SW480 (cell line): ENCODE measurements at places on chromosomes 5 and 9.
A peak's percentile ranks its signal among the peaks of the same experiment; 100 is the strongest.

DNA sequence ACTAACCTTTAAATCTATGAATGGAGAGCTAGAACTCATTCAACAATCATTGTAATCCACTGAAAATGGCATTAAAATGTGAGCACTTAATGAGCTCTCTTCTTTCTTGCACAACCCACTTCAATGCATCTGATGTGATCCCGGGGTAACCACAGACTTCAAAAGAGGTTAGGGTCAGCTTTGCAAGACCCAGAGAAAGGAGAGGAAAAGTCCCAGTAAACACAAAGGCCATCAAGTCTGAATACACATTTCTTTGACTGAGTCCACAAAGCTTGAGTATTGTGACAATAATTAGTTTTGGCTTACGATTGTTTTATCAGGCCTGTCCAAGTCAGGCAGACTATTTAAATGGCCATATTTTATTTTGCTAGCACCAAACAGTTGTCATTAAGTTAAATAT is 148.8 kb upstream of the ZNF608 start:
- no peak for DNase-seq

GRCh38 chr9:81772144-81772543 is 82.8 kb upstream of the TLE1 start:
- DNase-seq: no peak

DNA sequence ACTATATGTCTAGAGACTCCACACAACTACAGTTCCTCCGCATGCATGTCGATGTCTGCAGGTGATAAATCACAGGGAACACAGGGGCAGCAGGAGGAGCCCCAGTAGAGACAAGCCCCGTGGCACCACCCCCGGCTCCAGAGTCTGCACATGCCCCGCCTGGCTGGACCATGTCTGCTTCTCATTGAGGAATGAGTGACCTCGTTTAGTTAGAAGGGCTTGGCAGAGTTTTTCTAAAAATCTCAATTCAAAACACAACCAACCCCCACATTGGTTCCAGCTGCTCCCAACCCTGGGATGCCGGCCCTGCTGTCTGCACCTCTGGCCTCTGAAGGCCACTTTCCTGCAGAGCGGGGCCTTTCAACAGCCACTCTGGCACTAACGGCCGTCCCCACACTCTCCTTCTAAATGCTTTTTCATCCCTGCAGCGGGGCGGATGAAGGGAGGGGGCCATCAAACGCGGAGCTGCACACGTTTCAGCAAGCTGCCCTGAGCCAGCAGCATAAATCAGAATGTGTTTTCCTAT is 106.3 kb downstream of the ROR2 start:
- no peak for DNase-seq

- no peak for DNase-seq
These were observed 213.9 kb upstream of the TBCA start for GRCh38 chr5:77990020-77990419.

- DNase-seq: no peak
These were observed 8.6 kb downstream of the PDGFRB start for GRCh38 chr5:150146862-150147601.

- no peak for DNase-seq
These were observed 1989.3 kb upstream of the WWC1 start for GRCh38 chr5:166302166-166302565.

DNA sequence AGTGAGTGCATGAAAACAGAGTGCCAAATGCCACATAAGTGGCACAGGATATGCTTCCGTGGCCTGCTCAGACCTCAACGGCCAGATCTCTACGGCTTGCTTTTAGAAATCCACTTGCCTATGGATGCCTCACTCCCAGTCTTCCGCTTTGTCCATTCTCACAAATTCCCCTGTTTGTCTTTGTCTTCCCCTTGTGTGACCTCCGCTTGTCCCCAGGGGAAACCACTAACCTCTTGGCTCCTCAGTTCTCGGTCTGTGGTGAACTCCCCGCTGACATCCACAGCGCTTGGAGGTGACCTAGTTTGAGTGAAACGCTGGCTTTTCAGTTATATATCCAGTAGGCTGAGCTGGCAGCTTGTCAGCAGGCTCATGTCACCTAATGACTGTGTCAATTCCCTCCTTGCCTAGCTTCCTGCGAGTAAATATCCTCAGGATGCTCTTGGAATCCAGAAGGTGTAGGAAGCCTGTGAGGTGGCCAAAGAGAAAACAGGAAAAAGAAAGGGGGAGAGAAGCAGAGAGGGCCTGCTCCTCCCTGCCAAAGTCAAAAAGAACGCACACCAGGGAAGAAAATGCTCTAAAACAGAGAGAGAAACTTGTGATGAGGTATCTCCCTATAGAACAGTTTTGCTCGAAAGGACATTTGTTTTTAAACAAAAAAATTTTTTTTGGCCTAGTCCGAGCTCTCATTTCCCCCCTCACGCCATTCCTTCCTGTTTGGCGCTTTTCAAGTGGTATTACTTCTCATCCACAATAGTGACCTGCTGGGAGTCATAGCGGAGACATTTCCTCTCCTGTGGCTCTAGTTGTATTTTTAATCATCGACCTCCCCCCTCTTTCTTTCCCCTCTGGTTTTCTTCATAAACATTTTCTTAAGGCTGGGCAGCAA is 101.6 kb upstream of the SPRY4 start:
- DNase-seq: no peak

GRCh38 chr5:172658961-172659501 is 18.0 kb downstream of the NEURL1B start:
- DNase-seq: no peak

- no peak for DNase-seq
These were observed 7.8 kb downstream of the IL6ST start for GRCh38 chr5:55986931-55987330.

DNA sequence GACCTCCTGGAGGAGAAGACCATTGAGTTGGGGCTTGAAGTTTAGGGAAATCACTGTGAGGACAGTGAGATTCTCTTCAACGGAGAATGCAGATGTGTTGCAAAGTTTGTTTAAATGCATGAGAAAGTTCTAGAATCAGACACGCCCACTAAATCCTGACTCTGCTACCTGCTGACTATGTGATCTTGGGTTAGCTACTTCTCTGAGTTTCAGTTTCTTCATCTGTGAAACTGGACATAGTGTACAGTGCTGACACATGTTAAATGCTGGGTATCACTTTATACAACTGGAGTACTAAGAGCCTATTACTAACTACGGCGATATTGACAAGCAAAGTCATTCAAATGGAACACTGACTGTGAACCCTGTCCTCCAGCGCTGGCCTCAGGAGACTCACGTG is 255.5 kb downstream of the HSPA4 start:
- no peak for DNase-seq

DNA sequence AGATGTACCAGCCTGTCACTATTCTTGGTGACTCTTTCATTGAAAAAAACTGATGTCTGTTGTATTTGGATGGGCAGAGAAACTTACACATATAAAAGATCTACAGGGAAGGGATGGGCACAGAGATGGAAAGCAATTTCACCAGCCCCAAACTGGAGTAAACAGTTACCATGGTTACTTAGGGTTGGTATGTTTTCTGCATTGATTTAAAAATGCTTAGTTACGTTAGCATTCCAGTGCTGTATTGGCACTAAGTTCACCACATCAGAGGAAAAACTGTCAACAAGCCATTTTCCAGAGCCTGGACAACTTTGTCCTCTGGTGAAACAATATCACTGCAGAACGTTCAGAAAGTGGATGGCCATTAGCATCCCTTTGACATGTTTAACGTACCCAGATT is 28.0 kb downstream of the MARCHF3 start:
- DNase-seq: no peak

- no peak for DNase-seq
These were observed 186.9 kb downstream of the AUH start for GRCh38 chr9:91174772-91175171.

DNA sequence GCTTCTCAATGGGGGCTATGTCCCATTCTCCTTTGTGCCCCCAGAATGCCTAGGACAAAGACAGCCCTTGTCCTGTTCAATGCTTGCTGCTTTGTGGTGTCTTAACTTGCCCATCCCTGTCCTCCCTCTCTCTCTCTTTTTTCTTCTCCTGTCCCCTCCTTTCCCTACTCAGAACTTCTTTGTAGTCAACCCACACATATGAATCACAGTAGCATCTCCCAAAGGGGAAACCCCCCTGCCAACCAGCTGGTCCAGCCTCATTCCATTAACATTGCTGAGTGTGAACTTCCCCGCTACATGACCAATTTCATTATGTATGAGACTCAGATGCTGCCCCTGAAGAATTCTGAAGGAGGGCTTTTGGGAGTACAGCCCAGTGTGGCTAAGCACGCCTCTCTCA is 408.3 kb downstream of the ENC1 start:
- DNase-seq: peak; percentile 58

- DNase-seq: no peak
These were observed 60.7 kb upstream of the ANGPTL2 start for GRCh38 chr9:127182901-127183746.

- DNase-seq: no peak
These were observed 182.9 kb downstream of the MEF2C start for GRCh38 chr5:88700121-88700520.

GRCh38 chr9:79357616-79358015 is 214.1 kb upstream of the TLE4 start:
- DNase-seq: no peak

DNA sequence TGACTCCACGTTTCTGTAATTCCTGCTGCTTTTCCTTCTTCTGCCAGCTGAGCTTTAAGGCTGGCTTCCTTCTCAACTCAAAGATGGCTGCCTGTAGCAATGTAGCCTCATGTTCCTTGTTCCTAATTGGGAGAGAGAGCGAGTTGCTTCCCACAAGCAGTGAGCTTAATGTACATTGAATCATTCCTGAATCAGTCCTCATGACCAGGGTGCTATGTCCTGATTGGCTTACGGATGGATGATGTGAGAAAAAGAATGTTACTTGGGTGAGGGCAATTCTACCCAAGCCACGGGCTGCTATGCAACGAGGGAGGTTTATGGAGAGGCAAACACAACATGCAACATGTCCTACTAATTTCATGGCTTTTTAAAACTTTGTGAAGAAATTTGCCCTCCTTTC is 356.2 kb downstream of the RASEF start:
- peak; percentile 4 for DNase-seq

- no peak for DNase-seq
These were observed 2.3 kb downstream of the CDKN2B-AS1 start for GRCh38 chr9:21996858-21997257.

DNA sequence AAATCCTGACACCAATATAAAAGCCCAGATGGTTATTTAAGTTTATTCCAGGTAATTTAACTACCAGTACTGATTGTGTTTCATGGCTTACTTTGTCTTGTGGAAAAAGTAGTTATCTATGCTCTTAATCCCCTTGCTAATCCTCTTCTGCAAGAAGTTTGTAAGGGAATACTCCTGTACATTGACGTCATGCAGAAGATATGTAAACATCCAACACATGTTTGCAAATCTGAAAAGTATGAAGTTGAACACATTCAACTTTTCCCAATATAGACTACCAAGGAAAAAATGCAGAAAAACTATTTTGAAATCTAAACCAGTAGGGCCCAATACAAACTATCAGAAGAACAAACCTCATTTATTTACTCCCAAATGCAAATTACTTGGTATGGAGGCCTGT is 56.3 kb upstream of the ELL2 start:
- no peak for DNase-seq

- DNase-seq: no peak
These were observed 476.6 kb upstream of the SGCD start for GRCh38 chr5:155850370-155850769.

GRCh38 chr5:10317825-10318682 is 10.4 kb upstream of the CMBL start:
- peak; percentile 24 for DNase-seq

DNA sequence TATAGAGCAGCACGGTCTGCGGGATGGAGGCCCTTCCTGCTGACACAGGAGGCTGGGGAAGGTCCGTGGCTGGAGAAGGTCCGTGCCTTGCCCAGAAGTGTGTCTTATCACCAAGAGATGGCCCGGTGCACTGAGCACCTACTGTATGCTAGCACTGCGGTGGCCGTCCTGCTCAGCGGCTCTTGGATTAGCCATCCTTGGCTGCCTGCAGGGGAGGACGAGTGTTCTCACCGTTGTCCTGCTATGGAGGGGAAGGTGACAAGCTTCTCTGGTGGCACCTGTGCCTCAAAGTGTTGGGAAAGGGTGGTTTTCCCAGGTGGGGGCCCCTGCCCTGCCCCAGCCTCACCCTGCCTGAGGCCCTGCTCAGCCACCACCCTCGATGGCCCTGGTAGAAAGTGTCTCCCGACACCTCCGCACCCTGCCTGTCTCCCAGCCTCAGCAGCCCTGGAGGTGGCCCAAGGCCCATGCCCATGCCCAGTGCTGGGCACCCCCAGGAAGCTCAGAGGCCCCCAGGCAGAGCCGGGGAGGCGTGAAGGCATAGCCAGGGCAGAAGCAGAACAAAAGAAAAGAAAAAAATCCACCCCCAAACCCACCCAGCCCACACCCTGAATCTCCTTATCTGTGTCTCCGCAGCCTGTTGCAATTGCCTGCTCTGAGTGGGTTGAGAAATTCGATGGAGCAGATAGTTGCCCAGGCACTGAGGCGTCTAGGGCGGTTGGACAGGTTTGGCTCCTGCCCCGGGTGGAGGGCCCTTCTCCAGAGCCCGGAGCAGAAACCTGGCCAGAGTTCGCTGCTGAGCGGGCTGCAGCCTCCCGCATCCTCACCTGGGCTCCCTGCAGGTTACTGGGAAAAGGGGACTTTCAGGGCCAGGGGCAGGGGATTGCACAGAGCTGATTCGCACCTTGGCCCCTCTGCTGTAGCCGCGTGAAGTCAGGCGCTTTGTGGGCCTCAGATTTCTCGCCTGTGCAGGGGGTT is 30.5 kb downstream of the RXRA start:
- no peak for DNase-seq

GRCh38 chr9:36812556-36812955 is 221.5 kb downstream of the PAX5 start:
- no peak for DNase-seq

DNA sequence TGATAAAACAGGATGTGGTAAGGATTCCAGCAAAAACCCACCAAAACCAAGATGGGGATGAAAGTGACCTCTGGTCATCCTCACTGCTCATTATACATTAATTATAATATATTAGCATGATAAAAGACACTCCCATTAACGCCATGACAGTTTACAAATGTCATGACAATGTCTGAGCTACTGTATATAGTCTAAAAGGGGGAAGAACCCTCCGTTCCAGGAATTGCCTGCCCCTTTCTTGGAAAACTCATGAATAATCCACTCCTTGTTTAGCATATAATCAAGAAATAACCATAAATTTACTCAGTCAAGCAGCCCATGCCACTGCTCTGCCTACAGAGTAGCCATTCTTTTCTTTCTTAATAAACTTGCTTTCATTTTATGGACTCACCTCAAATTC is 96.4 kb upstream of the VLDLR start:
- no peak for DNase-seq

DNA sequence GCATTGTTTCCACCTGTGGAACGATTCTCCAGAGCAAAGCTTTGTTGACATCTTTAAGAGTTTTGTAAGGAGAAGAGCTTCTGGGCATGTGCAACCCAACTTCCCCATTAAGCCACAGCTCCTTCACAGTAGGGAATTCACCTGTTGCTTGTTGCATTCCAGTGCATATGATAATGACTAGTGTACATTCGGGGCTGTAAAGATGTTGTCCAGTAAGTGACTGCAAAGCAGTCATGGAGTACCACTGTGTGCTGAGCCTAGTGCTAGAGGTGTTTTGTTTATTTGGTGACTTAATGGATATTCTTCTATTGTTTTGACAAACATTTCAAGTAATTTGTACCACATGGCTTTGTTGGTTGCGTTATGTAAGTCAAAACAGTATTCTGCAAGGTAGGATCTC is 12.8 kb downstream of the UGCG start:
- no peak for DNase-seq

- DNase-seq: no peak
These were observed 45.9 kb upstream of the GABRP start for GRCh38 chr5:170737591-170737990.
